Effector CD4-positive, alpha-beta T cell (primary cell): ENCODE measurements at places on chromosomes 6 and 20.
A peak's percentile ranks its signal among the peaks of the same experiment; 100 is the strongest.

- no peak for DNase-seq
Measured at GRCh38 chr6:36674942-36675341, 3.6 kb upstream of the CDKN1A start.

- no peak for DNase-seq
Measured at GRCh38 chr6:82555801-82556200, 192.2 kb downstream of the TPBG start.

DNA sequence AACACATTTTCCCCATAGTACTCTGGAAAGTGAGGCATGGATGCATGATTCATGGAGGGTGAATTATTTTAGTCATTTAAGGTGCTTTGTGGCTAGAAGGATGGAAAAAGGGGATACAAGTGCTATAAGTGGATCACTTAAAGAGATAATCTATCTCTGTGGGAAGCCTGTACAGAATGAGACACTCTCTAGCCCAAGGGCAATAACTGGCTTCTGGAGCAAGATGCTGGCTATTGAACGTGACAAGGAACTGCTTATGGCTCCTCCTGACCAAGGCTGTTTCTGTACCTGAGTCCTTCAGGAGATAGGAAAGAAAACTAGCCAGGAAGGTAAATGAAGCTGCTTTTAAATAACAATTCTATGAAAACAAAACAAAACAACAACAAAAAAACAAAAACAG, 590.7 kb downstream of the EYS start:
- no peak for DNase-seq

- DNase-seq: no peak
Measured at GRCh38 chr20:44959082-44959637, 1.0 kb downstream of the TOMM34 start.

- peak; percentile 27 for DNase-seq
Measured at GRCh38 chr20:45890077-45890984, 677 bp downstream of the NEURL2 start.

DNA sequence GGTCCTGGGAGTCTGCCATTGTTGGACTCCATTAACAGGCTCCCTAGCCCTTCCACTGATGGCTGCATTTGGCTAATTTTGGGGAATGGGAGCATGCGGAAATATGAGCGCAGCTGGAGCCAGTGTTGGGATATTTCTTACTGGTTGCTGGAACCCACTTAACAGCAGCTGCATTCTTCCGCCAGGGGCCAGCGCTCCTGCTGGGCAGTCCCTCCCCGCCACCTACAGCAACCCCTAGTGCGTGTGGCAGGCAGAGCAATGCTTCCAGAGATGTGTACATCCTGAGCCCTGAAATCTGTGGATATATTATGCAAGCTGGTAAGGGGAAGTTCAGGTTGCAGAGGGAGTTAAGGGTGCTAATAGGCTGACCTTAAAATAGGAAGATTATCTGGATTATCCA, 16.4 kb downstream of the CST8 start:
- DNase-seq: no peak

GRCh38 chr6:107769053-107769658, 55.0 kb downstream of the SCML4 start:
- no peak for DNase-seq

GRCh38 chr6:108873251-108873650, 25.0 kb downstream of the ARMC2 start:
- no peak for DNase-seq

- peak; percentile 72 for DNase-seq
Measured at GRCh38 chr6:31541059-31541657, 645 bp downstream of the DDX39B start.

DNA sequence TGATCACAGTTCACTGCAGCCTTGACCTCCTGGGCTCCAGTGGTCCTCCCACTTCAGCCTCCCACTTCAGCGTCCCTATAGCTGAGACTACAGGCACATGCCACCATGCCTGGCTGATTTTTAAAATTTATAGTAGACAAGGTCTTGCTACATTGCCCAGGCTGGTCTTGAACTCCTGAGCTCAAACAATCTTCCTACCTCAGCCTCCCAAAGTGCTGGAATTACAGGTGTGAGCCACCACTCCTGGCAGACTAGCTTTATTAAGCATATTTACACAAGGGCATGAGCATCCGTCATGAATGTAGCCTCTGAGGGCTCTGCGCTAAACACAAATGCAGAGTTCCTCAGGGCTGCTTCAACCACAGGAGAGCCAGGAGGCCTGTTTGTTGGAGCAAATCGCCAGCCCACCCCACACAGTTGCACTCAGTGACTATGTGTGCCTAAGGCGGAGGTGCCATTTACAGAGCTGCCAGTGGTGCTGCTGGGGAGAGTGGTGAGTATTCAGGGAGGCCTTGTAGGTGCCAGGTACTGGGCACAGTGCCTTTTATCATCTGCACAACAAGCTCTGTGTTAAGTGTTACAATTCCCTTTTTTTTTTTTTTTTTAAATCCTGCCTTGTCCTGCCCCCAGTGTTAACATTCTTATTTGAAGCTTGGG, 78.2 kb downstream of the PSMG4 start:
- DNase-seq: no peak

- no peak for DNase-seq
Measured at GRCh38 chr6:158066136-158066781, 84.6 kb downstream of the SYNJ2 start.

GRCh38 chr6:14192216-14192788, 74.7 kb downstream of the CD83 start:
- DNase-seq: no peak

- no peak for DNase-seq
Measured at GRCh38 chr20:15767999-15768741, 805.1 kb downstream of the KIF16B start.

- DNase-seq: no peak
Measured at GRCh38 chr20:13085275-13085674, 76.5 kb downstream of the SPTLC3 start.

DNA sequence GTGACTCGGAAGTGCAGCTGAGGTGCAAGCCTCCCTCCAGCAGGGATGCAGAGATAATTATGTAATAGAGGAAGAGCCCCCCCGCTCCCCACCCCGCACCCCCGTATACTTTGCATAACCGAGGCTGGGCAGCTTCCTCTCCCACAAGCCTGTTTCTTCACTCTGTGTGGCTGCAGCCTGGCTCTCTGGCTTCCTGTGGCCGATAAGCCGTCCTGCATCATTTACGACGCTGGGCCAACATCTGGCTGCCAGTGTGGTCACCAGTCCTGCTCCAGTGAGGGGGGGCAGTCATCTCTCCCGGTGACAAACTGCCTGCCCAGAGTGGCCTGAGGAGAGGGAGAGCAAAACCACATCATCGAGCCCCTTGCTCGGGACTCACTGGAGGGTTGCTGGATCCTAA, 59.2 kb downstream of the RBM38 start:
- no peak for DNase-seq

DNA sequence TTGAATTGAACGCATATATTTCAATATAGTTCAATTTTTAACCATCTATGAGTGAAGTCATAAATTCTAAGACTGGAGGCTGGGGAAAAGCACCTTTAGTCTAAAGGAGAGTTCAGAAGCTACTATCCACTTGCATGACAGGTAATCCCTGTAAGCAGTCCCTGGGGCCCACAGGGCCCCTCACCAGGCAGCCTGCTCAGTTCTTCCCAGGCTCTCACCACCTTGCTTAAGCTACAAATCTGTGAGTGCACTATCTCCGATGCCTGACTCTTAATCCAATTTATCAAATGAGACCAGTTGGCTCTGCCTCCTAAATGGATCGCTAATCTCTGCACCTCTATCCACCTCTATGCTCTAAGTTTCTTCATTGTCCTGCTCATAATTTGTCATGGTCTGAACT, 413.8 kb downstream of the PTPRT start:
- no peak for DNase-seq

DNA sequence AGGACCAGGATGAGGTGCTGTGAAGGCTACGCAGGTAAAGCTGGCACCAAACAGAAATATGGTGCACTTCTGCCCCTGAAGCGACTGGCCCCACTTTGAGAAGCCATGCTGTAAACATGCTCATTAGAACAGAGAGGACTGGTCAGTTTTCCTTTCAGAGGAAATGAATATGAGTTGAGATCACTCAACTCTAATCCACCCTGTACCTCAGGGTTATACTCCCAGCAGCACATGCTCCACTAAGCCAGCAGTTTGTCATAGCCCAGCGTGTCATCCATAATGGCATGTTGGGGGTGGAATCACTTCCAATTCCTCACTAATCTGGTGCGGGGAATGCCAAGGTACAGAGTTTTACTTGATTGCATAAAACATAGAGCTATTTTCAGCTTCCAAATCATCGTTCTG, 98.1 kb downstream of the HIVEP2 start:
- no peak for DNase-seq

- DNase-seq: no peak
Measured at GRCh38 chr20:24411003-24411833, 58.2 kb upstream of the SYNDIG1 start.

GRCh38 chr20:45378191-45378590, at the start of gene TP53TG5:
TP53TG5 (minus strand) TSS chr20:45378325; CDS start chr20:45378236, 89 bp downstream.
- no peak for DNase-seq

DNA sequence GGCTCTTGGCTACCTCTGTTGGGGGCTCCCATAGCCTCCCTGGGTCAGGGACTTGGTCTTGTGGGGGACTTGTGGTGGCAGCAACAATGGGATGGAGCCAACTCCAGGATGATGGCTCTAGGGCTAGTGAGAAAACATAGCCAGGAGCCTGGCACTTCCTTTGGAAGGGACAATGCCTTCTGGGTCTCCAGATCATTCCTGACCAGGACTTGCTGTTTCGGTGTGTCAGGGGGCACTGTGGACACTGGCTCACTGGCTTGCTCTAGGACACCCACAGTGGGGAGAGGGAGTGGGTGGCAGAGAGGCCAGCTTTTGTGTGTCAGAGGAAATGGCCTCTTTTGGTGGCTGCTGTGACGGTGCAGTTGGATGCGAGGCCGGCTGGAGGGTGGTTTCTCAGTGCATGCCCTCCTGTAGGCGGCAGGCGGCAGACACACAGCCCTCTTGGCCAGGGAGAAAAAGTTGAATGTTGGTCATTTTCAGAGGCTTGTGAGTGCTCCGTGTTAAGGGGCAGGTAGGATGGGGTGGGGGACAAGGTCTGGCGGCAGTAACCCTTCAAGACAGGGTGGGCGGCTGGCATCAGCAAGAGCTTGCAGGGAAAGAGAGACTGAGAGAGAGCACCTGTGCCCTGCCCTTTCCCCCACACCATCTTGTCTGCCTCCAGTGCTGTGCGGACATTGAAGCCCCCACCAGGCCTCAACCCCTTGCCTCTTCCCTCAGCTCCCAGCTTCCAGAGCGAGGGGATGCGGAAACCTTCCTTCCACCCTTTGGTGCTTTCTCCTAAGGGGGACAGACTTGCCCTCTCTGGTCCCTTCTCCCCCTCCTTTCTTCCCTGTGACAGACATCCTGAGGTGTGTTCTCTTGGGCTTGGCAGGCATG, 9.2 kb downstream of the VEGFA start:
- DNase-seq: no peak
